Transverse colon (tissue), 4 donors: ENCODE measurements at places on chromosomes 12 and 14. TPM values are rescaled to one million over a fixed set of nuclear protein-coding genes. Genes with fewer than 3 reads are reported as not detected.

DNA sequence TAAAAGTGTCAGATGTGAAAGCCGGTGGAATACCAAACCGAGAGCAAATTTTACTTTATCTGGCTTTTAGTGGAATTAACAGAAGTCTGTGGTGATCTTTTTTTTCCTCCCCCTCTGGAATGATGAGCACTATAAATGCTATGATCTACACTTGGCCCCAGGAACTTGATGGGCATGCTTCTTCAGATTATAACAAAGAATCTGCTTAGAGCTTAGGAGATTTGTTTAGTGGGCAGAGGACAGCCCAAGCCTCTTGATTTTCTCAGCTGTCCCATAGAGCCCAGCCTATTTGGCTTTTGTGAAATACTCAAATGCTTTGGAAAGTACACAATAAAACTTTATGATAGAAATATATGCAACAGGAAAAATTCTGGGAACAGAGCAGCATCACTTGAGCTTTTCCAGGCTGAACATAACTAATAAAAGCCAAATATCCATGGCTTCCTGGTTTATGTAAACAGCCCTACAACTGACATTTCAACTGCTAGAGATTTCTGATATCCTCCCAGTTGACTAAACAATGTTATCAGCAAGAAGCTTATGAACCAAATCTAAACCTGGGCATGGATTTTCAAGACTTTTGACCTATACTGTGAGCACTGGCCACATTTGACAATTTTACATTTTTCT, 149.6 kb downstream of the PLXNC1 start:
- DNase-seq: no peak

DNA sequence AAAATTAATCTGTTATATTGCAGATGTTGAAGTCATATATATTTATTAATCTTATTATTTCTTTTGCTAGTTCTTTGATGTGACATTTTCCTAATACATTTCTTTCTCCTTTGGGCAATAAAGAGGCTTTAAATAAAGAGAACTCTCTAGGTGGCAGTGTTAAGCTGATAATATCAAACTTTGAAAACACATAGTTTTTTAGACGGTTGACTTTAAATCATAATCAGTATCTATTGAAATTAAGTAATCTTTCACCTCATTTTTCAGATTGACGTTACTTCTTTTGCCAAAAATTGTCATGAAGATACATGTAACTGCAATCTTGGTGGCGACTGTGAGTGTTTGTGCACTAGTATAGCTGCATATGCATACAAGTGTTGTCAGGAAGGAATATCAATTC, 130.8 kb upstream of the PTPRQ start:
- DNase-seq: no peak

- DNase-seq: no peak
These were observed 64.1 kb upstream of the RFLNA start for GRCh38 chr12:124230789-124231188.

- no peak for DNase-seq
These were observed 1934.2 kb upstream of the SEL1L start for GRCh38 chr14:83467811-83468210.

DNA sequence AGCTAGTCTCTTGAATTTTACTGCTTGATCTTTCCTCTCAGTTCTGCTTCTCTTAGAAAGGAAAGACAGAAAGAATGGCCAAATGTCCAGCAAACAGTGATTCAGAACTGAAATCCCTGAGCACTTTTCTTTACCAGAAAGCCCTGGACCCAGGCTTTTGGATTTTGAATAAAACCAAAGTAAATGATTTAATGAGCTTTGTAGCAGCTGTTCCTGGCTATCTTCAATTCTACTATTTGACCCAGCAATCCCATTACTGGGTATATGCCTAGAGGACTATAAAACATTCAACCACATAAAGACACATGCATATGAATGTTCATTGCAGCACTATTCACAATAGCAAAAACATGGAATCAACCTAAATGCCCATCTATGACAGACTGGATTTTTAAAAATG, 187.2 kb downstream of the PRKD1 start:
- no peak for DNase-seq

GRCh38 chr14:33165144-33165925, 226.7 kb downstream of the NPAS3 start:
- DNase-seq: no peak

DNA sequence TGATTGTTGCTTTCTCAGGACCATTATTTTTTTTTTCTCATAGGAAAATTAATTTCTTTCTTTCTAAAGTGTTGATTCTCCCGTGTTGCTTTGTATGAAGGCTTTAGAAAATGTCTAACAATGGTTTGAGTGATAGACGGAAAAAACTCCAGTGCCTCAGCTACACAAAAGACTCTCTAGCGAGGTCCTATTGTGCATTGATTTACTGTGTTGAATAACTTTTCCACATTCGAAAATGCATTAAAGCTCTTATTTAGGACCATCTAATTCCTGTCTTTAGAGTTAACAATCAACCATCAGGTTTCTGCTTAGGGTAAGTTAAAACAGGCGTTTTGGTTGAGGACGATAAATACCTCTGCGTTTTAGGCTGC, 99.6 kb downstream of the PTPN11 start:
- no peak for DNase-seq

DNA sequence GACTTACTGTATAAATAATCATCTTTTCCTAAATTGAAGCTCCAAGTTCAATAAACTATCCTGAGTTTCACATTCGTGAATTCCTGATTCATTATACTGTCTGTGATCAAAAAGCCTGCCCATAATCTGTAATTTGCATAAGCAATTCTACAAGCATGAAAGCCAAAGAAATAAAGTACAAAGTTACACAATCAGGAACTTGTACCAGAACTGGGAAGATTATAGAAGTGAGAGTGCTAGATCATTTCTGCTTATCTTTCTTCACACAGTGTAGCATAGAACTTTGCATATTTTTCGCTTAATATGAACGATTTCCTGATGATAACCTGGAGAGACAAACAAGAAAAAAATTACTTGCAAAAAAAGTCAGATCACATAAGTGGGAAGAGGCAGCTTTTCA, 308.2 kb downstream of the C12orf50 start:
- DNase-seq: no peak

GRCh38 chr12:132152411-132152821, 8.2 kb downstream of the NOC4L start:
- DNase-seq: no peak

The SLIRP gene
- total RNA-seq: 277 TPM

The HSPB8 gene
- 42.7 TPM for total RNA-seq

The NFE2 gene
- not detected for total RNA-seq

The ARMH4 gene
- total RNA-seq: 2.8 TPM
